Naive thymus-derived CD4-positive, alpha-beta T cell (primary cell): ENCODE measurements at places on chromosomes 5 and 9.

DNA sequence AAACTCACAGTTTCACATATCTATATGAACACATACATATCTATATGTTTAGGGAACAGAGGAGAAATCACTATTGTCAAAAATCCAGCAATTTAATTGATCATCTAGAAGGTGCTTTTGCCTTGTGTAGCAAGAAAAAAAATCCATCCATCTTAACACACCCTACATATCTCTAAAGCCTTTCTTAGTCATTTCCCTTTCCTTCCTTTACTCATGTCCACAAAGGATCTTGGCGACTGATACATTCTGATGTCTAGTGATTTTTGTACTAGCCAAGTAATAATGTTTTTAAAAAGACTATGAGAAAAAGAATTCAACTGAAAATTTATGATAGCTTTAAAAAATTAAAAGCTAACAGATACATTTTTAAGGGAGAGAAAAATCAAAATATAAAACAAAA is 22.5 kb downstream of the ZDHHC21 start:
- DNase-seq: no peak

DNA sequence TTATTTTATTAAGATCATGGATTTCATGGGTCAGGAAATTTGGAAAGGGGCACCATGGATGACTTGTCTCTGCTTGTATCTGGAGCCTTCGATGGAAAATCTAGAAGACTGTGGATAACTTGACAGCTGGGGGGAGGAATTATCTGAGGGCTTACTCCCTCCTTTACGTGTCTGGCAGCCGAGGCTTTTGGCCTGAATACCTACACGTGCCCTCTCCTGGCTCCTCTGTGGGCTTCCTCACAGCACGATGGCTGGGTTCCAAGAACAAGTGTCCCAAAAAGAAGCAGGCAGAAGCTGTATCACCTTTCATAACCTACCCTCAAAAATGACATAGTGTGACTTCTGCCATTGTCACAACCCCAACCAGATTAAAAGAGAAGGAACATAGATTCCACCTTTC is 228.9 kb downstream of the GRIA1 start:
- no peak for DNase-seq

DNA sequence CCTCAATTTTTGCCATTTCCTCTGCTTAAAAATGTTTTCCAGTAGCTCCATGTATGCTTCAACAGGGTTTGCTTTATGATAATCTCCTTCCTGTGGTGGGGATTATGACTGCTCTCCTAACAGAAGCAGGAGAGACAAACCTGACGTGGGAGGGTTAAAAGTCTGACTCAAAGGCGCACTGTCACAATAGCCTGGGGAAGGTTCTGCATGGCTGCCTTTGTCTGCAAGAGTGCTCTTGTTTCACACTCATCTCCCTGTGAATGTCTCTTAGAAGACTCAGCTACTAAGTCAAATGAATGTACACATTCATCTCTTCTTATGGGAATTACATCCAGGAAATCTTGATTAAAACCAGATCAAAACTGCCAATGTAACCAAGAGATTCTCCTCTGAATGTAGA is 90.9 kb upstream of the MTAP start:
- no peak for DNase-seq

- no peak for DNase-seq
Observed at GRCh38 chr9:22157828-22158227, 148.7 kb upstream of the CDKN2B start.

DNA sequence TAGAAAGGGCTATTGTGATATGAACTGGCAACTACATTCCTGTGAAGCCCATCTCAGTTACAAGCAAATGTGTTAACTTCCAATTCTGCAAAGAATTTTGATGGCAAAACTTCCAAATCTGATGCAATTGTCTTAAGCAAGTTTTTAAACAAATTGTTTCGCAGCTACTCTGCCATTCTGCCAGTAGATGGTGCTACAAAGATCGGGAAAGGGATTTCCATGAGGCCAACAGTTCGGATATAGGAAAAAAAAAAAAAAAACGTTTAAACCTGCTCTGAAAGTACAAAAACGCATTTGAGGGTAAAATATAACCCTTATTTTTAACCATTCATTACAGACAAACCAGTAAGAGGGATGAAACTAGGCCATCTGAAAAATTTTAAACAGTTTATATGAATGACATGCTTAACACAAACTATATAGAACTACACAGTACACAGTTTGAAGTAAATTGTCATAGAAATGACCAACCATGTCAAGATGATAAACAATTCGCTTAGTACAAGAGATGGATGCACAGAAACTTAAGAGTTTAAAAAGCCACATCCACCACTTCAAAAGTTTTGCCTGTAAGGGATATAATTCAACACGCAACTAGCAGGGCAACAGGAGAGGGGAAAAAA is 2.2 kb downstream of the HNRNPA0 start:
- DNase-seq: no peak

GRCh38 chr5:122156724-122157325 is 27.5 kb downstream of the ZNF474 start:
- peak; percentile 17 for DNase-seq

- DNase-seq: no peak
Observed at GRCh38 chr9:124040186-124040931, 28.8 kb downstream of the LHX2 start.

- no peak for DNase-seq
Observed at GRCh38 chr5:138032028-138032571, 779 bp downstream of the FAM13B start.

GRCh38 chr9:126419475-126419874 is 92.8 kb downstream of the MVB12B start:
- no peak for DNase-seq

DNA sequence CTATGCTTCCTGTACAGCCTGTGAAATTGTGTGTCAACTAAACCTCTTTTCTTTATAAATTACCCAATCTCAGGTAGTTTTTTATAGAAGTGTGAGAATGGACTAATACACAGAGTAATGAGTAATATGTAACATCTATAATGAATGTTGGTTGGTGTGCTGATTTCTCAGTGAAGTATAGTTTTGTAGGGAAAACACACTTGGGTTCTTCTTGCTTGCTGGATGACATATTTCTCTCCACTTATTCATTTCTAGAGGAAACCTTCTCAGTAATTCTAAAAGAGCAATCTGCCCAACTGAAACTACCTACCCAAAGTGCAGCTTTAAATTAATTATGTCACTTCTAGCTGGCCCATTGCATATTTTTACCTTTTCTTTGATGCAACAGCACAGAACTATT is 81.1 kb upstream of the RORB start:
- no peak for DNase-seq

GRCh38 chr9:123637945-123638634 is 282.1 kb downstream of the CRB2 start:
- peak; percentile 32 for DNase-seq

DNA sequence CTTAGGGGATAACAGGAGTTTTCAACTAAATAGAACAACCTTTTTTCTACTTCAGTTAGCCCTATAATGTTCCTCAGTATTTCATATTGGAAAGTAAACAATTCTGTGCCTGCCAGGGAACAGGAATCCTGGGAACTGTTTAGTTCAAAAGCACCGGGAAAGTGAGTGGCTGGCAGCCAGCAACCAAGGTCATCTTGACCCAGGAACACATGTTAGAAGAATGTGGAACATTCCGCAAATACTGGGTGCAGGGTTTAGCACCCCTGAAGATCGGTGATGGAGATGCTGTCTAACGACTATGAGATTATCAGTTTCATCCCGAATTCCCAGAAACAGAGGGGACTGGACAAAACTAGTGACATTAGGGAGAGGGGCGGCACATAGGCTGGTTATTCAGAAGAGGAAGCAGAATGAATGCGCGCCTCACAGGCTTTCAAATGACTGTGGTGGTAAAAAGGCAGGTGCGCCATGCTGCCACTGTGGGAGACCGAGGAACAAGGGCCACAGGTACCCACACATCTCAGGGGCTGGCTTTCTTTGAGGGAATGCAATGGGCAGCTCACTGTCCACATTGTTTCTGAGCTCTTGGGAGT is 51.2 kb downstream of the IPPK start:
- no peak for DNase-seq

- DNase-seq: no peak
Observed at GRCh38 chr5:90934738-90935137, 376.1 kb downstream of the ADGRV1 start.

DNA sequence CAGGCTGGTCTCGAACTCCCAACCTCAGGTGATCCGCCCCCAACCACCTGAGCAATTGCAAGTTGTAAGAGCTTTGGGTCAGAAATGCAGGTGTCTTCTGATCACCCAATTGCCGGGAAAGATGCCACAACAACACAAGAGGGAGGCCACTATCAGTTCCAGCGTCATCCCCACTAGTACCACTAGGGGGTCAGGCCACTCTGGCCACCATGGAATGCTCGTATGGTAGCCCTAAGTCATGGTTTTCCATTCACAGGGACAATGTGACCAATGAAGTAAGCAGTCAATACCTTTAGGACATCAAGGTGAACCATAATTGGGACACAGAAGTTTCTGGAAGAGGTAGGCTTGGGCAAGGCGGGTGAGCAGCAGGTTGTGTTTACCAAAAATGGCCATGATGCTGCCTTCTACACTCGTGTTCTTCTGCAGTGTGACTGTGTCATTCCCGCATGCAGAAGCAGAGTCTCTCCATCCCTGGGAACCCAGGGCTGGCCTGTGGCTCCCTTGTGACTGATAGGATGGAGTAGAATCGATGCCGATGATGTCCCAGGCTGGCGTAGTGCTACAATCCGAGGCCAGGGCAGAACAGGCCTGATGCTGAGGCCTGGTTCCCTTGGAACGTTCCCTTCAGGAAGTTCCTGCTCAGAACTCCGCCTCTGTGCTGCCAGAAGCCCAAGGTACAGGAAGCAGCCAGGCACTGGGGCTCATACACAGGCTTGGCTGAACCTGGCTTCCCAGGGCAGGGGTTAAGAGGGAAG is 42.2 kb upstream of the ANKRD33B start:
- no peak for DNase-seq

DNA sequence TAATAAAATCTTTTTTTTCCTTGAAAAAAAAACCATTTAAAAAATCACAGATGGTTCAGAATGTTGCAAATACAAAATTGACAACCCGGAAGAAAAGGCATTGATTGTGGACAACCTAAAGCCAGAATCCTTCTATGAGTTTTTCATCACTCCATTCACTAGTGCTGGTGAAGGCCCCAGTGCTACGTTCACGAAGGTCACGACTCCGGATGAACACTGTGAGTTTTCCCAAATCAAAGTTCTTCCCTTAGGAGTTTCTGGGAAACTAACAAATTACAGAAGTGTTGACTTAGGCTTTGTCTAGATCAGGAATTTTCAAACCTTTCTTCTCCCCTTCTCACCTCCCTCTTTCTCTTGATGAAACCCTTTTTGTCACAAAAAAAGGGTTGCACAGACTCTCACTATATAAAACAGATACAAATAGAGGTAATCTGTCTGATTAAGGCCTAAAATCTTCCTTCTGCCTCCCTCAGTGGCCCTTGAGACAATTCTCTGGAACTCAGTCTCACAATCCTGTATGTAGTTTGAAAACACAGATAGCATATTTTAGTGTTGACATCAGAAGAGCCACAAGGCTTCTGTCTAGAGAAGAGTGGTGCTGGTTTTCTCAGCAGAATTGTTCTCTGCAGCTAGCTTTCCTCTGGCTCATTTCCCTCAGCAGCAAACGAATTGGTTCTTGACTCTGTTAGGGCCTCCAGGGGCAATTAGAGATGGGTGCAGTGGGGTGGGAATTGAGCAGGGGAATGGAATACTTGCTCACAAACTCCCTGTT is 79.5 kb downstream of the OSMR start:
- DNase-seq: no peak

DNA sequence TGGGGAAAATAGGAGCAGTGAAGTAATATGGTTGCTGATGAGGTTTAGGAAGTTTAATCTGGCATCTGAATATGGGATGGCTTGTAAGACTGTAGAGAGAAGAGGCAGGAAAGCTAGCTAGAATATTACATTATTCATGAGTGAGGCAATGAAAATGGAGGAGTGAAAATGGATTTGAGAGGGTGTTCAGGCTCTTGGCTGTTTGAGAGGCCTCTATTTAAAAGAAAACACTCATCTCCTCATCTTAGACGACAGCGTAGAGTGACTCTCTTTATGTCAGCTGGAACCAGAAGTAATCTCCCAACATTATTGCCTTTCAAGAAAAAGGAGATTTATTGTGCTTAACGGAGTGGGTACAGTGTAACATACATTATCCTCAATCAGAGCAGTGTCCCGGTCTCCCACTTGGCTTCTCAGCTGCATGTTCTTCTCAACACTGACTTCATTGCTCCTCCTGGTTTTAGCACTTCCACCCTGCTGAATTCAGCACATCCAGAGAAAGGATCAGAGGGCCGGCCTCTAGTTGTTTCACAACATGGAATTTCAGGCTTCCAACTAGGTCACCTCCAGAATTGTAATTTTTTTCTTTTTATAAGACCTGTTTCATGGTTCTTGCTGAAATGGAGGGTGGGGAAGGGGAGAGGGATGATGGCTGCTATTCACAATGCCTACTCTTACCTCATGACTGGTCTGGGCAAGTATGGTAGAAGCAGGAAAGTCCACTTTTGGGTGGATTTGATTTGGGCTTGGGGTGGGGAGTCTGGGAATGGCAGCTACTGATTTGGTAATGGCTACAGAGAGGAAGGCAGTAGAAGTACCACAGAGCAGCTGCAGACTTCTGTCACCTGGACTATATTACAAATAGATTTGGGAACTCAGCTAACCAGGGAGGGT is 52.9 kb upstream of the KIAA1958 start:
- no peak for DNase-seq

GRCh38 chr5:55568654-55569512 is 34.1 kb upstream of the PLPP1 start:
- no peak for DNase-seq

GRCh38 chr9:3553076-3553765 is 27.4 kb upstream of the RFX3 start:
- DNase-seq: no peak

DNA sequence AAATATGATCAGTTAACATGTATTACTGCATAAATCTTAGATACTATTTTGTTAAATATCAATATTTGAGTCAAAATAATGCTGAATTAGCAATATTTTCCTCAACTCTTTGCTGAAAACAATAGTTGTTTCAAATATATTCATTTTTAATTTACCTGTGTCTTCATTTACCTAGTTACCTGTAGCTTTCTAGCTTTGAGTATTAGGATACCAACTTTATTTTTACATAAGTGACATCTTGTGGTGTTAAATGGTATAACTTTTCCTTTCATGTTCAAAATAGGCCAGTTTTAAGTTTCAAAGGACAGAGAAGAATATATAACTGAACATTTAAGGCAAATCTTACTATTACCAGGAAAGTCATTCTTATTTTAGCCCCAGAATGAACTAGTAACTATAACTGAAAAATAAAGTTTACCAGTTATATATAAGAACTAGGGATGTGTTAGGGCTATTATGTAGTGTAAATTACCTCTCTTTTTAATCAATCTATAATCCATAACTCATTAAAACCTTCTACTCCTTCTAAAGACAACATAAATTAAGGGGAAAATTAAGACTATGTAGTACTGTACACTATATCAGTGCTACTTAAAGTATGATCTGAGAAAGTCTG is 25.3 kb downstream of the AP3B1 start:
- no peak for DNase-seq

DNA sequence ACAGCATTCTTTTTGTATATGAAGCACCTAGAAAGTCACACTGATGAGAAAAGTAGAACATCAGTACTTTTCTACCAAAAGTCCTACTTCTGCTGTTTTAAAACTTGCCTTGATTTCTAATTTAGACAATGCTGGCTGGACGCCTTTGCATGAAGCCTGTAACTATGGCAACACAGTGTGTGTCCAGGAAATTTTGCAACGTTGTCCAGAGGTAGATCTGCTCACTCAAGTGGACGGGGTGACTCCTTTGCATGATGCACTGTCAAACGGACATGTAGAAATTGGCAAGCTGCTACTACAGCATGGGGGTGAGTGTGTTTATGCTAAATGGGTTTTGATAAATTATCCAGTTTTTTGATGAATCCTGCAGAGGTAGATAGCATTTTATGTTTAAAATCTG is 73.5 kb downstream of the SLF1 start:
- DNase-seq: no peak

- peak; percentile 22 for DNase-seq
Observed at GRCh38 chr9:137639303-137640051, 20.7 kb downstream of the EHMT1 start.
